ENCODE measurements at places on chromosomes 11 and 22. TPM values are rescaled to one million over a fixed set of nuclear protein-coding genes. Genes with fewer than 3 reads are reported as not detected.

Gene MPZL3
- polyA plus RNA-seq, result 1.4 TPM

Gene FCHSD2
- polyA plus RNA-seq, result 65.9 TPM

Gene DEPDC7
- 5.6 TPM for polyA plus RNA-seq

Gene CRYBB2
- polyA plus RNA-seq, result 0.93 TPM

Gene H19
- 49.5 TPM for polyA plus RNA-seq

Gene SNX32
- 9.7 TPM for polyA plus RNA-seq

Gene MMP1
- polyA plus RNA-seq, result 0.08 TPM

Gene PELI3
- polyA plus RNA-seq, result 20.4 TPM
